Activated CD8-positive, alpha-beta memory T cell treated with anti-CD3 and anti-CD28 coated beads for 1 hour (primary cell): ENCODE measurements at places on chromosomes 12 and 14.

DNA sequence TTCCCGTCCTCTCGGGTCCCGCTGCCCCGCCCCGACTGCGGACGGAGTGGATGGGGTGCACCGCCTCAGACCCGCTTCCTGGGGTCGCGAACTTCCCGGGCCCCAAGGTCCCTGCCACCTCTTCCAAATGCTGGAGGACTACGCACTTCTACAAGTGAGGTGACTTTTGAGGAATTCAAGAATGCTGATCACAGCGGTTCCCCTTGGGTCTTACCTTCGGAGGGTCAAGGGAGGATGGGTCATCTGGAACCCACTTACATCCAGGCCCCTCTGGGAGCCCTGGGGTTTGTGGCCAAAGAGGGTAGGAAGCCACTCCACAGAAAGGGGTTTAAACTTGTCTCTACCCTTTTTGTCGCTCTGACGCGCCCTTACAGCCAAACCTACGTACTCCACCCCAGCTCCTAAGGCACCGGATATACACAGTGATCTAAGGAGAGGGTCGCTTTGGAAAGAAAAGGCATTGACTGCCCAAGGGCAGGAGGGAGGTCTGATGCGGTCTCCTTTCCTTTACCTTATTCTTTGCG lies 532 bp upstream of the PRKD1 start:
- DNase-seq: no peak

- DNase-seq: no peak
Measured at GRCh38 chr14:24277606-24278321, 6.4 kb upstream of the RABGGTA start.

GRCh38 chr14:68085742-68086141 lies 266.2 kb downstream of the RAD51B start:
- DNase-seq: no peak

DNA sequence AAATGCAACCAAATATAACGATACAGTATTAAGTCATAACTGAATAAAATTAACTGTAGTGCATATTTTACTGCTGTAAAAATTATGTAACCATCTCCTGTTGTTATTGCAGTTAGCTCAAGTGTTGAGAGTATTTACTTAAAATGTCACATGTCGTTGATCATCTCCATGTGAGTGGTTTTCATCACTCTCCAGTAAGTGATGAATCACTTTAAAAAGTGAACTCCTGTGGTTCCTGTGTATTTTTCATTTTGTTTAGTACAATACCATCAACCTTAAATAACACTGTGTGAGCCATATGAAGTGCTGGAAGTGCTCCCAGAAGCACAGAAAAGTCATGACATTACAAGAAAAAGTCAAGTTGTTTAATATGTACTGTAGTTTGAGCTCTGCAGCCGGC lies 104.7 kb upstream of the SLCO1B1 start:
- no peak for DNase-seq

- no peak for DNase-seq
Measured at GRCh38 chr14:49250109-49250508, 336.1 kb downstream of the RPS29 start.

- peak; percentile 44 for DNase-seq
Measured at GRCh38 chr12:103840876-103841689, at the start of gene NT5DC3. Gene NT5DC3, minus strand, starts transcription at chr12:103841234. Its CDS starts 78 bp downstream, at chr12:103841156.

DNA sequence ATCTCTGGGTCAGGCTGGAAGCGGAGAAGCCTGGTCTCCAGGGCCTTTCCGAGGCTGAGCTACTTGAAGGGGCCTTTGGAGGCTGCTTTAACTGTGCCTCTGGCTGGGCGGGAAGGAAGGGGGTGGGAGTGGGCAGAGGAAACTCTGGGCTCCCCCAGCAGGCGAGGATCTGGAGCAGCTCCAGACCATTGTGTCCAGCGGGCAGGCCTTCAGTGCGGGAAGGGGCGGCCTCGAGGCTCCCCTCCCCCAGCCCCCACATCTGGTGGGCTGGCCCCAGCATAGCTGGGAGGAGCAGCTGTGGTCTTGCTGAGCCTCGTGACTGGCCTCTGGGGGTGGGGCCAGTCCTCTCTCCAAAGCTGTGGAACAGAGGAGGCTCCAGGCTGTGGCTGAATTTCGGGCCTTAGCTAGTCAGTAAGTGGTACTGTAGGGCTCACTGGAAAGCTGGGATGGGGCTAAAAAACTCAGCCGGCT lies 3.4 kb downstream of the TAMALIN start:
- DNase-seq: no peak

DNA sequence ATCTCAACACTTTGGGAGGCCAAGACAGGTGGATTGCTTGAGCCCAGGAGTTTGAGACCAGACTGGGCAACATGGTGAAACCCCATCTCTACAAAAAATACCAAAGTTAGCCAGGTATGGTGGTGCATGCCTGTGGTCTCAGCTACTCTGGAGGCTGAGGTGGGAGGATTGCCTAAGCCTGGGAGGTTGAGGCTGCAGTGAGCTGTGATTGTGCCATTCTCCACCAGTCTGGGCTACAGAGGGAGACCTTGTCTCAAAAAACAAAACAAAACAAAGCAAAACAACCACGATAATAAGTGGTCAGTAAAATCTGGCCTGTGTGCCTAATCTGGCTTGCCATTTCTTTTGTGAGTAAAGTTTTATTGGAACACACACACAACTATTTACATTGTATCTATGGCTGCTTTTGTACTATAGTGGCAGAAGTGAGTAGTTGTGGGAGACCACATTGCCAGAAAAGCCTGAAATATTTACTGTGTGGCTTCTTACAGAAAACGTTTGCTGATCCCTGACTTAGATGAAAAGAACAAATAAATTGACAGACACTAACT lies 19.4 kb upstream of the KLRG1 start:
- DNase-seq: no peak

DNA sequence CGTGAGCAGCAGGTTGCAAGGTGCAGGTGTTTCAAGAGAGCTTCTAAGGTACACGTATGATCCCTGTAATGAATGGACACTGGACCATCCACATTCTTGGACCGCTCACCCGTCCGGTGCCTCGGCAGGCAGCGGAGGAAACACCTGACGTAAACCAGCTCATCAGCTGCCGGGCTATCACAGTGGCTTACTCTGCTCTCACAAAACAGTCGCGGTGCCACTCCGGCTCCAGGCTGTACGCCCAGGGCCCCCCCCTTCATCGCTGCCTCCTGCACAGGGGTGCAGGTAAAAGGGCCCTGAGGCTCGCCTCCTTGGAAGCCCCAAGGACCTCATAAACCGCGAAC lies 436 bp downstream of the VPS33A start:
- DNase-seq: no peak

- DNase-seq: no peak
Measured at GRCh38 chr12:106114447-106115068, 24.2 kb downstream of the NUAK1 start.

DNA sequence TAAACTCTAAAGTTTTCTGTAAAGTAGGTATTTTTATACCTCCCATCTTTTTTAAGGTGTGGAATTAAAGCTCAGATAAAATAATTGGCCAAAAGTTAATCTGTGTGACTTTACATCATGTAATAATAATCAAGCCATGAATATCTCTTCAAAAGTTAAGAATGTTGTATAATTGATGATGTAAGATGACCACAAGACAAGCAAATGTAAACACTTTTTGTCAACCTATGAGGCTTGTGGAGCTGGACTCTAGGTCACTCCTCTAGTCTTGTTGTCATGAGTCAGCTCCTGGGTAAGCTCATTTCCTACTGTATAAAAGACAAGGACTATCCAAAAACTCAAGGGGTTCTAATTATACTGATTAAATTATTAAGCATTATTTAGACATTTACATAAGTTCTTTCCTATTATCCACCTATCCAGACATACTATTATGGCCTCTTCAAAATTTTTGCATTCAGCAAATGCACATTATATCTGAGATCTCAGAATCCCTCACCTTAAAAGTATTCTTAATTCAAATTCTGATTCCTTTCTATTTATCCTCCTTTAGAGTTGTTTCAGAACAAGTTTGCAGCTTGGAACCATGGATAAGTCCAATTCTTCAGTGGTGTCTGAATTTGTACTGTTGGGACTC lies at the start of gene OR4K5:
Gene OR4K5 (plus strand): TSS at position 587 of the 637 bp plus-strand sequence. CDS start 0 bp downstream, at position 587.
- no peak for DNase-seq

DNA sequence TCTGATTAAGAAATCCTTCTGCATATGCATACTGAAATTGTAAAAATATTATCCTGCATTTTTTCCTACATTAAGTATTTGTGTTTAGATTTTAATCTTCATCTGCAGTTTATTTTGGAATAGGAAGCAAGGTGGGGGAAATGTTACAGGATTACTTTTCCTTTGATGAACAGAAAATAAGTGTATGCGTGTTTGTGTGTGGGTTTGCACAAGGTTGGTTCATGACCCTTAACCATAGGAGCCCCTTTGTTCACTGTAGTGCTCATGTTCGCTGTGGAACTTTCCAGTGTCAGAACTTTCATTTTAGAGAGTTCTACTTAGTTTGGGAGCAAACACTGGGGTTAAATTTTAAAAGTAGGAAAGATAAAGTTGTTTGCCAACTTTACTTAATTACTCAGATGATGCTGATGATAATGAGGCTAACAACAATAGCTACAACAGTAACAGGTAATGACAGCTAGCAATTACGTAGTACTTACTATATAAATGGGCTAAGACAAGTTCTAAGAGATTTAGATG lies 6.4 kb upstream of the A2M start:
- DNase-seq: no peak

GRCh38 chr14:103427485-103428443 lies 42.5 kb downstream of the MARK3 start:
- DNase-seq: no peak

DNA sequence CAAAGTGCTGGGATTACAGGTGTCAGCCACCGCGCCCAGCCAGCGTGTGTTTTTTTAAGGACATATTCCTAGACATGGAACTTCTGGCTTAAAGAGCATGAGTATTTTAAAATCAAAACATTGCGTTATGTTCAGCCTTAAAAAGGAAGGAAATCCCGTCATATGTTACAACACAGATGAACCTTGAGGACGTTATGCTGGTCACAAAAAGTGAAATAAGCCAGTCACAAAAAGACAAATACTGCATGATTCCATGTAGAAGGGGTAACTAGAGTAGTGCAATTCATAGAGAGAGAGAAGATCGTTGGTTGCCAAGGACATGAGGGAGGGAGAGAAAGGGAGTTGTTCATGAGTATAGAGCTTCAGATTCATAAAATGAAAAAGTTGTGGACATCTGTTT lies 53.9 kb downstream of the ACACB start:
- no peak for DNase-seq

- no peak for DNase-seq
Measured at GRCh38 chr14:90714811-90715210, 101.4 kb downstream of the TTC7B start.

DNA sequence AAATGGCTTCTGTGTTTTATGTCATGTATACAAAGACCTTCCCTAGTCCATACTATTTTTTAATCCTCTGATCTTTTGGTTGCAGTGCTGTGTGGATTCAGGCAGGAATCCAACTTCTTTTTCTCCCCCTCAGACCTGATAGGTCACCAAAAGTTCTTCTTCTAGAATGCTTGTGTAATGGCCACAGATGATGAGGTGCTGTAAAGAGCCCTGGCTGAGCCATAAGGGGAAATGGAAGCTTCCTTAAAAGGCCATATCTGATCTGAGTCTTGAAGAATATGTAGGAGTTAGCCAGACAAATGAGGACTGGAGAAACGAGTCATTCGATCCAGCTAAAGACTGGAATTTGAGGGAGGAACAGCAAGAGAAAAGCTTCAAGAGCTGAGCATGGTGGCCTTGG lies 353.9 kb downstream of the PCNX1 start:
- no peak for DNase-seq

DNA sequence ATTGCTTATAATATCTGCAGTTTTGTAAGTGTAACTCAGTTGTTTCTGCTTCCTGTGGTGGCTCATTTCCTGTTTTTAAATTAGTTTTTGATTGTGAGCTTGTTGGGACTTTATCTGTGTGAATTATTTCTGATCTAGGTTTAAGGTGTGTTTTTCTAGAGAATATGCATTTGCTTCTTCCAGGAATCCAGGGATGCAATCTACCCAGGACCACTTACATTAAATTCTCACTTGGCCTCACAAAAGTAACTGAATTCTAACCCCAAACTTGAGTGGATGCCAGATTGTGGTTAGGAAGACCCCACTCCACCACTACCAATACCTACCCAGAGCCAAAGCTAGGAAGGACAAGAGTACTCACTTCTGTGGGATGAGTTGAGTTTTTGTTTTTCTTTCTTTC lies 11.9 kb downstream of the STYX start:
- no peak for DNase-seq

DNA sequence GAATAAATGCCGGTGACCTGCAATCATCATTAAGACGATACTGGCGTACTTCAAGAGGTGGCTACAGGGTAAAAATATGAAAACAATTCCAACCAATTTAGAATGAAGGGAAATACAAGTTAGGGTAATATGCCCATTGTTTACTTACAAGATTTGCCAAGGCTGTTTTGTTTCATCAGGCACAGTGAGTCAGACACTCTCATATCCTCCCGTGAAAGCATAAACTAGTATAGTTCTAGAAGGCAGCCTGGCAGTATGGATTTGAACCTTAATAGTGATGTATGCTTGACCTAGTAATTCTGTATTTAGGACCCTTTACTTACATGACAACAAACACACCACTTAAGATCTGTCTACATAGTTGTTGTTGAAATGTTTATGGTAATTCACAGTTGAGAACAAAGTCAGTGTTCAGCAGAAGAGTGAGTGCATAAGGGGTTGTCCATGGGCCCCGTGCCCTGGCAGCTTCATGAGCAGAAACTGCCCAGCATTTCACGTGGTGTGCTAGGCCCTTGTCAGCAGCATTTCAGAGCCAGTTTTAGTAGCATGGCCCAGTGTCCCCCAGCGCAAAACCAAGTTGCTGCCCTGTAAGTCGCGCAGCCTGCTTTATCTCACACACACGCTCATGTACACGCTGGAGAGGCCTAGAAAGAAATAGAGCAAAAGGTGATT lies 80.8 kb downstream of the EP400 start:
- no peak for DNase-seq

- DNase-seq: no peak
Measured at GRCh38 chr14:91891721-91892220, 24.4 kb upstream of the TC2N start.

DNA sequence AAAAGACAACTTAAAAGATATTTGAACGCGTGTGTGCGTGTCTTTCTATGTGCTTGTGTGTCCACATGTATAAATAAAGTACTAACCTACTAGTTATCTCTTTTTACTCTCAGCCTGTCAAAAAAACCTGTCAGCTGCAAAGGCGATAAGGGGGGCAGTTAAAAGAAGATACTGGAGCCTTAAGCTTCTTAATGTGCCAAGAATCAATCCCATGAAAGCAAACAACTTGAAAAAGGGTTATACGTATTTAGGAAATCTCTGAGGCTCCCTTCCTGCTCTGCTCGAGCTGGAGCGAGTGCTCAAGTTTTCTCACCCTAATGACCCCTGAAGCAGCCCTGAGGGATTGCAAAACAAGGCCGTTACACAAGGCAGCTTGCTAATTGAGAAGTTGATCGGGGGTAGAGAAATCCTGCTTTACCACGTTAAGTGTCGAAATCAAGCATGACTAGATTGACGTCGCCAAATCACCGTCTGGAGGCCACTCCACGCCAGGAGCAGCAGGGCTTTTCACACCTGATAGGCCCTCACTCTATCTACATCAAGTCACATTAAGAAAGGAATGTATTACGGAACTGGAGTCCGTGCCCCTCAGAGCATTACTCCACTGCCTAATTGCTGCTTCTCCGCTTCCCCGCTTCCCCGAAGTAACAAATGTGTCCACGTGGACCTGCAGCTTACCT lies 32.4 kb downstream of the LMO3 start:
- no peak for DNase-seq
